ENCODE measurements at places on chromosomes 13 and 19.

- no peak for DNase-seq
Observed at GRCh38 chr19:12748489-12748888, 3.1 kb upstream of the BEST2 start.

DNA sequence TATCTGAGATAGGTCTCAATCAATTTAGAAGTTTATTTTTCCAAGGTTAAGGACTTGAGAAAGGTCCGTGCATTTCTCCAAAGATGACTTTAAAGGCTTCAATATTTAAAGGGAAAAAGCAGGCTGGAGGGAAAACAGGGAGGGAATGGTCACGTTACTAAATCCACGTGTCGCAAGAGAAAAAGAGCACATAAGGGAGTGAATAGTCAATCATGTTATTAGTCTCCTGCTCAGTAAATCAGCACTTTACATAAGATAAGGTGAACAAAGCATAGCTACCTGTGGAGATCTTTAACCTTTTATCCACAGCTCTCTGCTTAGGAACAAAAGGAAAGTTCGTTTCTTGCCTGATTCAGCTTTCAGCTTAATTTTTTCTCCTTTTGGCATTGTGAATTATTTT is 31.3 kb upstream of the LSM14A start:
- no peak for DNase-seq

DNA sequence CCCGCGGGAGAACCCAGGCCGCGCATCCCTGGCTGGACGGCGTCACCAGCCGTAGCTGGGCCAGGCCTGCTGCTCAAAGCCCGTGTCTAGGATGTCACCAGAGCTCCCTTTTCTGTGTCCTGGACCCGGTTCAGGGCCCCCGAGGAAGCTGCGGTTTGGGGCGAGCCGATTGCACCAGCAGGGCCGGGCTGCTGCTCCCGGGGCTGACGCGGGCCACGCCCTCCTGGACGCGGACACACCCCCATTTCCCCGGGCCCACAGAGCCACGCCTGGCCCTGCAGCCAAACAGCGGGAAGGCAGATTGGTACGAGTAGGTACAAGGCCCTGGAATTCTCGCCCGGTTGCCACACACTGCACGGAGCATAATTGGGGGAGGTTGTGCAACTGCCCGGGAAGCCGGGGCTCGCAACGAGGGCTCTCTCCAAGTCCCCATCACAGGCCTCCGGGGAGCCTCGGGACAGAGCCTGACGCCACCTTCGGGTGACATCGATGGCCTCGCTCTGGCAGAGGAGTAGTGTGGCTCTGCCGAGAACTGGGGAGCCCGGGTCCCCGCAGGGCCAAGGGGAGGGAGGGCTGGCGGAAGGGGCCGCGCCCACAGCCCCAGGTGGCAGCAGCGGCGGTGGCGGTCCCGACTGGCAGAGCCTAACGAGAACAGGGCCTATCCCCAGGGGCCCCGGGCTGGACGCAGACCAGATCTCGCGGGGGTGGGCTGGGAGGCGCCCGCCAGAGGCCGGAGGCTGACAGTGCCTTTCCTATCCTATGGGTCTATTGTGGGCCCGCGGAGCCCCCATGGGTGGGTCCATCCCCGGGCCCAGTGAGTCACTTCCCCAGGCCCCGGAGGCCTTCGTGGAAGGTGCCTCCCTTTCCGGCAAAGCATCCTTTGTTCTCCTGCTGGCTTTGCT is 23.5 kb downstream of the KCTD15 start:
- peak; percentile 41 for DNase-seq

- no peak for DNase-seq
Observed at GRCh38 chr13:44734201-44734707, 158.1 kb upstream of the TSC22D1 start.

DNA sequence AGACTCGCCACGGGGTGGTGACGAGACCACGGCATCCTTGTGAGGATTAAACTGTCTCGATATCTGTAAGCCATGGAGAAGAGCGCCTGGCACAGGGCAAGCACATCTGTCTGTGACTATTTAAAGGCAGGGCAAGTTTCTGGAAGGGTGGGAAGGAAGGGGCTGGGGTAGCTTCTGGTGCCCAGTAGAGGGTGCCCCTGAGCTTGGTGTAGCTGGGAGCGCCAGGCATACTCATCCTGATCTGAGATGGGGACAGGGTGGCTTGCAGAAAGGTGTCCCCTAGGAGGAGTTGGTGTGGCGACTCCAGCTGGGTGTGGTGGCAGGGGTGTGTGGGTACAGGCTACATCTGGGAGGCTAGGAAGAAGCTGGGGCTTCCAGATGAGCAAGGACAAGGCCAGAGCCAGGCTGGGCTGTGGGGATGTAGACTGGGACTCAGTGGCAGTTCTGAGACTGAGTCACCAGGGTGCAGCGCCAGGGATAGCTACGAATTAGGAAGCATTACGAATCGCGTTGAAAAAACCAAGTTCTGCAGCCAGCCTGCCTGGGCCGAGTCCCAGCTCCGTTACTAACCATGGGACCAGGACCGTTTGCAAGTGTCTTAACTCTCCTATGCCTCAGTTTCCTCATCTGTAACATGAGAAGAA is 23.1 kb upstream of the ASPDH start:
- no peak for DNase-seq

DNA sequence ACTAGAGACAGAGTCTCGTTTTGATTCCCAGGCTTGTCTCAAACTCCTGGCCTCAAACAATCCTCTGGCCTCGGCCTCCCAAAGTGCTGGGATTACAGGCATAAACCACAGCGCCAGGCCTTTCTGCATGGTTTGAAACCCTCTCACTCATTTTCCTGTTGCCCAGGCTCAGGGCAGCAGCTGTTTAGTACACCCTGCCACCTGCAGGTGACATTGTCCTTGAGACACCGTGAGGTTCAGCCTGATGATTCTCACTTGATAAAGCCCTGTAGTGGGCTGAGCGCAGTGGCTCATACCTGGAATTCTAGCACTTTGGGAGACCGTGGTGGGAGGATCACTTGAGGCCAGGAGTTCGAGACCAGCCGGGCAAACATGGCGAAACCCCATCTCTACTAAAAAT is 12.5 kb downstream of the IL12RB1 start:
- no peak for DNase-seq

DNA sequence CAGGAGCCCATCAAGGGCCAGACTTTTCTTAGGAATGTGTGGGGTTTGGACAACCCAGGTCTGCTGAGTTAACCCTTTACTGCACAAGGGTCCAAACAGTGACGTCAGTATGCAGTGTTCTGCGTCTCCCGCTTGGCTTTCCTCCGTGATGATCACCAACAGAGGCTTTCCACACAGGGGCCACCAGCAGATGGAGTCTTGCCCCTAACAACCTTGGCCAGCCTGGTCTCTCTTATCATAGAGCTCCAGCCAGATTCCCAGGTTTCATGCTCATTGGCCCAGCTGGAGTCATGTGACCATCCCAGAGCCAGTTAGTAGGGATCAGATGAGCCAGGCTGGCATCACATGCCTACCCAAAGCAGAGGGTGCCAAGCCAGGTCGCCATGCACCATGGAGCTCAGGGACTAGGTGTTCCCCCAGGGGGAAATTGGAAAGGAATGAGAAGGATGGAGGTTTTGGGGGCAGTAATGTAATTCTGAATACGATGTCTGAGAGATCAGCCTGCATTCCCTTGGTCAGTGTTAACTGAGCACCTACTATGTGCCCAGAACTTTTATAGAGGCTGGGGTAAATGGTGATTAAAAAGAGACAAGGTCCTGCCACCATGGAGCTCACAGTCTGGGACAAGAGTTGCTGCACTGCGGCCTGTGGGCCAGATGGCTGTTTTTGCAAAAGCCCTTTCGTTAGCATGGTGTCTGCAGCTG is 61.2 kb downstream of the MYH14 start:
- DNase-seq = no peak

GRCh38 chr19:14021474-14021873 is 6.5 kb upstream of the RLN3 start:
- no peak for DNase-seq

DNA sequence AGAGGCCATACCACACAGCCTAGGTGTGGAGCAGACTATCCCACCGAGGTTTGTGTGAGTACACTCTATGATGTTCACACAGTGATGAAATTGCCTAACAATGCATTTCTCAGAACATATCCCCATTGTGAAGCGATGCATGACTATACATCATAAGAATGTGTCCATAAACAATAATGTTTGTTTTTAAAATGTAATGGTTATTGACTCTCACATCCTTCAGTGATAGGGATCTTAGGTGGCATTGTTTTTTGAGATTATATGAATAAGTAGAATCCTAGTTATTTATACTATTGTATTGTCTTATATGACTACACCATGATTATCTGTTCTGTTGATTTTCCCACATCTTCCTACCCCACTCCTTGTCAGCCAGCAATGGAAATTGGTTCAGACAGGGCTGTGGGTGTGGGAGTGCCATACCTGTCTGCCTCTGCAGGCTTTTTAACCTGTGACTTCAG is 13.6 kb downstream of the CCNA1 start:
- no peak for DNase-seq

- peak; percentile 51 for DNase-seq
Observed at GRCh38 chr19:39996218-39996810, 546 bp upstream of the ZNF546 start.

- peak; percentile 48 for DNase-seq
Observed at GRCh38 chr19:1025960-1026782, at the start of gene CNN2. CNN2 (plus strand) TSS chr19:1026608; CDS start chr19:1026662, 54 bp downstream.

- no peak for DNase-seq
Observed at GRCh38 chr19:38247126-38247525, 9.0 kb downstream of the PPP1R14A start.

DNA sequence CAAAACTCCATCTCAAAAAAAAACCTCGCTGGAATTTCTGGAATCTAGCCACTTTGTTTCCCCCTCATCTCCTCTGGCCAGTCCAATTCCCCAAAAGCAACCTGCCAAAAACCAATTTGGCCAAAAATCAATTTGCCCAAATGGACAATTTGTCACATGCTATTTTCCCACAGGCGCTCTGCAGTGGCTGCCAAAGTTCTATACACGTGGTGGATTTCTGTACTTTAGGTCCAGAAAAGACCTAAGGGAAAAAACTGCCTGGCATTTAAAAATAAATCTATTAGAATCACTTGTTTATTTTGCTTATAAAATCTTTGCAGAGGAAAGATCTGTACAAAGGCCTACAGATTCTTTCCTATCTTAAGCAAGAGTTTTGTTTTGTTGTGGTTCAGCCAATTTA is 79.4 kb downstream of the MAP4K1 start:
- DNase-seq = no peak

GRCh38 chr13:26011996-26012821 is 39.6 kb downstream of the SHISA2 start:
- DNase-seq = peak; percentile 41

DNA sequence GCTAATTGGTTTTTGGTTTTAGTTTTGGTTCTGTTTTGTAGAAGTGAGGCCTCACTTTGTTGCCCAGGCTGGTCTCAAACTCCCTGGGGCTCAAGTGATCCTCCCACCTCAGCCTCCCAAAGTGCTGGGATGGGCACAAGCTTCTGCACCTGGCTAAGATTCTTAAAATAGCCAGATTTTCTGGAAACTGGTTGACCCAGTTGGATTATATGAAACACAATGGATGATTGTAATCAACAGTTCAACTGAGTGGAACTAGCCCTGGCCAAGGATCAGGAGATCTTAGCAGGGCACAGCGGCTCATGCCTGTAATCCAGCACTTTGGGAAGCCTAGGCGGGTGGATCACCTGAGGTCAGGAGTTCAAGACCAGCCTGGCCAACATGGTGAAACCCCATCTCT is 29.6 kb upstream of the MRI1 start:
- DNase-seq = no peak

DNA sequence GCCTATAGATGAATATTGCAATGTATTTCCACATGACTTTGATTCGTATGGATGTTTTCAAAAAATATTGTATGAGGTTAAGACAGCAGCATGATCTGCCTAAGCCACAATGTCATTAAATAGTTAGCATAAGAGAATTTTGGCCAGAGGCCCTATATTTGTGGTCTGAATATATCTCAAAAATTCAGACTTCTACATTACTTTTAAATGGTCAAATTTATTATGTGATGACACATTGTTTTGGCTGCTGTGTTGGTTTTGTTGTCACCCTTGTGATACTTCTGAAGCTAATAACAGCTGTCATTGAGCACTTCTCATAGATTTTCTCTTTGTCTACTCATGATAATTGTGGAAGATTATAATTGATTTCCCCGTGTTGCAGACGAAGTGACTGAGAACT is 288.2 kb downstream of the MYO16 start:
- no peak for DNase-seq

- DNase-seq = no peak
Observed at GRCh38 chr19:40954573-40954972, 36.5 kb upstream of the CYP2B6 start.

GRCh38 chr13:45396533-45397095 is 21.6 kb downstream of the SLC25A30 start:
- peak; percentile 9 for DNase-seq

DNA sequence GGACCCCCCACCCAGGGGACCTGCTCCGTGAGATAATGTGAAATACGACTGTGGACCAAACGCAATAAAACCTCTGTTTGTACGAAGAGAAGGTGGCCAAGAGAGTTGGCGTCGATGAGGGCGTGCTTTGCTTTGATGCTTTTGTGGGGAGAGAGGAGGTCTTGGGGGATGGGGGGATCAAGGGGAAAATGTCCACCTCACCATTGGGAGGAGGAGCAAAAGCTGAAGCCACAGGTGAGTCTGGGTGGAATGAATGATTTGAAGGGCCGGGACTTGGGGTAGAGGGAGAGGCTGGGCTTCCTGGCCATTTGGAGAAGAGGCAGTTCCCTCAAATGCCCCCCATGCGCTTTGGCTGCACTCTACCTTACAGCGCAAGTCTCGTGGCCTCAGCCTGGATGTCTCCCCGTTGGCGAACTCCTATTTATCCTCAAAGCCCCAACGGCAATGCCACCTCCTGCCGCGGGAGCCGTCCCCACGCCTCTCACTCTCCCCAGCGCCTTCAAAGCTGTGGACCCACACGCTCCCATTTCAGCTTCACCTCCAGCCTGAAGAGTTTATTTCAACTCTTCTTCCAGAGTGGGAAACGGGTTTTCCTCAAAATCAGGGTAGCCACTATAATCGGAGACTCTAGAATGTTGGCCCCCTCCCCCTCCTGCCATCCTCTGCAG is 795 bp upstream of the ABCA7 start:
- no peak for DNase-seq

DNA sequence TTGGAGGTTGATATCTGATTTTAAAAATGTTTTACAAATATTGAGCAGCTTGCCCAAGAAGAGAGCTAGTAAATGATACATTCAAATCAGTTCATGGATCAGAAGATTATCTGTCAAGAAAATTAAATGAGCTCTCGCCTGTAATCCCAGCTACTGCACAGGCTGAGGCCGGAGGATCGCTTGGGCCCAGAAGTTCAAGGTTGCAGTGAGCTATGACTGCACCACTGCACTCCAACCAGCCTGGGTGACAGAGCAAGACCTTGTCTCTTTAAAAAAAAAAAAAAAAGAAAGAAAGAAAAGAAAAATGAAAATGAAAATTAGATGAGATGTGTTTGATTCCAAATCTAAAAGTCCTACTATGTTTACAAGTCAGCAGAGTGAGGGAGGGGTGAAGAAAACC is 2.4 kb downstream of the SPART start:
- no peak for DNase-seq

- DNase-seq = peak; percentile 15
Observed at GRCh38 chr19:50486823-50487515, 10.3 kb upstream of the GARIN5A start.

DNA sequence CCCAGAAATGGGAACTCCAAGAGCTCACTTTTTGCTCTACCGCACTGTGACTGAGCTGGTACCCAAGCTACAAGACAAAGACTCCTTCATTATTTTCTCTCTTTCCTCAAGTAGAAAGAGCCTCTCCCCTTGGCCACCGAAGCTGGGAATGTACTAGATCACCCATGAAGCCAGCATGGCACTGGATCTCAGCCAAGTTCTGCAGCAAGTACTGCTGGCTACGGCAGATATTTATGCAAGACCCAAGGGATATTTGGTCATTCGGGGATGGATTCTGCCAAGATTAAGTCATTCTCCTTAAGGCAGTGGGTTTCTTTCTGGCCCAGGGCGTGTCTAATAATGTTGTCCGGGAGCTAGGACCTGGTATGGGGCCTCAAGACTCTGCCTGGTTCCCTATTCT is 633.5 kb downstream of the SLITRK1 start:
- DNase-seq = no peak

Measured in CD4-positive, alpha-beta T cell treated with Interleukin-4 for 4 hours (primary cell).